ENCODE measurements at places on chromosomes 2 and 18.

DNA sequence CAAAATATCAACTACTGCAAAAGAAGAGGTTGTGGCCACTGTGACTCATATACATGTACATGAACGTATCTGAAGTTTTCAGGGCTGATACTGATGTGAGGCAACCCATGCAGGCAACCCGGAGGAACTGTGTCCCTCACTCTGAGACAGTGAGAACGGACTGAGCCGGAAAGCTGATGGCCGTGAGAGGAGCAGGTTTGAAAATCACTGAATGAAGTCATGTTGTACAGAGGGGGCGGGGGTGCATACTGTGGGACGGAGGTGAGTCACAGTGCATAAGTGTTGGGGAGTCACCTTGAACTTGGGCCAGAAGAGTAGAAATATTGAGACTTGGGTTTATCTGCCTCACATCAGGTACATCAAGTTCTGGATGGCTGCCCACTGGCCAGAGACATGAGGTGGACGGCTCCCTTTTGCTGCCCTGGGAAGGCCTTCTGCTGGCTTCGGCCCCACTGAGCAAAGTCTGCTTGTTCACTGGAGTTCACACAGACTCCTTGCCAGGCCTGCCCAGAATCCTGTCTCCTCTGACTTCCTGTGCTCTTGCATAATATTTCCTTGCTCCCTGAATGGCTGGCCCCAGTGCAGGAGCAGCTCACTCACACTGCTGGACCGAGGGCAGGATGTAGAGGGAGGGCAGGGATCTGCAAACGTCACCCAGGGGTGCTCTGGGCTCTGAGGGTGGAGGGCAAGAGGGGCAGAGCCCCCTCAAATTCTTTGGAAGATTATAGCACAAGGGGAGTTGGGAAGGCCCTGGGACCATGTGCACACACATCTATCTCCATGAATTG lies 18.1 kb downstream of the EPAS1 start:
- no peak overlapping the region for H3K4me3 ChIP-seq
- H3K27ac ChIP-seq, result no peak overlapping the region
- DNase-seq, result no peak
- no peaks in the 10 kb centered on the region for H3K27me3 ChIP-seq

- DNase-seq, result no peak
- H3K27me3 ChIP-seq, result no peaks in the 10 kb centered on the region
- no peak overlapping the region for H3K27ac ChIP-seq
- H3K4me3 ChIP-seq, result no peak overlapping the region
Observed at GRCh38 chr2:140814141-140814540, 1316.7 kb downstream of the LRP1B start.

GRCh38 chr2:225765820-225766219 lies 366.3 kb downstream of the NYAP2 start:
- H3K4me1 ChIP-seq, result no peaks in the 10 kb centered on the region
- H3K27ac ChIP-seq, result no peak overlapping the region
- DNase-seq, result no peak
- H3K27me3 ChIP-seq, result no peaks in the 10 kb centered on the region
- no peak overlapping the region for H3K4me3 ChIP-seq
- no peaks in the 10 kb centered on the region for H3K36me3 ChIP-seq

DNA sequence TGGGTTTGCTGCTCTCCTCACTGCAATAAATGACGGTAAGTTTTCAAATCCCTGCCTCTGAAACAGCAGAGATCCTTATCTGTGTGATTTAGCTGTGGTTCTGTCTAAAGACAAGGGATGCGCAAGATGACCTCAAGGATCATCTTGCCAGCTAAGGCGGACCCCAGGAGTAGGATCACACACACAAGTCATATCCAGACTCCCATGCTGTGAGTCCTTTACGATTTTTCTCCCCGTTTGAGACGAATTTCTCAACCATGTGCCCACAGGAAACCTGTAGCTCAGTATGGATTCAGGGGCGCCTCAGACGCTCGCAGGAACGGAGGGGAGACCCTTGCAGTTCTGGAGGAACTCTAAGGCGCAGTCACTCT lies 11.1 kb upstream of the DCTN1 start:
- H3K27ac ChIP-seq, result peak overlapping the region; percentile 99
- peaks cover 4% of the 10 kb centered on the region for H3K36me3 ChIP-seq
- peak overlapping the region; percentile 91 for H3K4me3 ChIP-seq

- H3K27me3 ChIP-seq, result no peaks in the 10 kb centered on the region
- no peaks in the 10 kb centered on the region for H3K36me3 ChIP-seq
Observed at GRCh38 chr2:26526589-26526988, 48.7 kb upstream of the OTOF start.

DNA sequence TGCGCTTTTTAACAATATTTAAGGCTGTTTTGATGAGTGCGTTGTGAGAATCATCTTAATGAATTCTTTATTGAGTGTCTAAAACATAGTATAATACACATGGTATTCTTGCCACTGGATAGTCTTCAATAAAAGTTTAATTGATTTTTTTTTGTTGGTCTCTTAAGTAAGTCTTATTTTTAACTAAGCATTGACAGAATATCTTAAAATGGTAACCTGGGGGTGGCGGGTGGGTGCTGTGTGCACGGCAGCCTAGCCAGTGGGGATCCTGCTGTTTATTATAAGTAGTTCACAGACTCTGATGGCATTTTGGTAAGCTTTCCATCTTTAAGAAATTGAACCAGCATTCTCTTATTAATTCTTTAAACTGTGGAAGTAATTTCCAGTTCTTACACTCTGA lies 6.0 kb downstream of the SOX11 start:
- DNase-seq, result no peak
- no peak overlapping the region for H3K27ac ChIP-seq
- no peaks in the 10 kb centered on the region for H3K36me3 ChIP-seq
- peaks cover 54% of the 10 kb centered on the region for H3K4me1 ChIP-seq

GRCh38 chr18:48609820-48610815 lies 71.3 kb downstream of the CTIF start:
- H3K27ac ChIP-seq, result no peak overlapping the region
- H3K4me3 ChIP-seq, result no peak overlapping the region
- no peaks in the 10 kb centered on the region for H3K36me3 ChIP-seq
- no peaks in the 10 kb centered on the region for H3K27me3 ChIP-seq
- H3K4me1 ChIP-seq, result no peaks in the 10 kb centered on the region

GRCh38 chr18:44637210-44638033 lies 43.3 kb upstream of the SETBP1 start:
- no peak overlapping the region for H3K27ac ChIP-seq
- H3K36me3 ChIP-seq, result no peaks in the 10 kb centered on the region
- no peak for DNase-seq
- H3K27me3 ChIP-seq, result no peaks in the 10 kb centered on the region

- H3K36me3 ChIP-seq, result peaks cover 21% of the 10 kb centered on the region
- no peak overlapping the region for H3K27ac ChIP-seq
- no peak overlapping the region for H3K4me3 ChIP-seq
- H3K27me3 ChIP-seq, result no peaks in the 10 kb centered on the region
Observed at GRCh38 chr2:105861200-105861599, 116.5 kb downstream of the NCK2 start.

DNA sequence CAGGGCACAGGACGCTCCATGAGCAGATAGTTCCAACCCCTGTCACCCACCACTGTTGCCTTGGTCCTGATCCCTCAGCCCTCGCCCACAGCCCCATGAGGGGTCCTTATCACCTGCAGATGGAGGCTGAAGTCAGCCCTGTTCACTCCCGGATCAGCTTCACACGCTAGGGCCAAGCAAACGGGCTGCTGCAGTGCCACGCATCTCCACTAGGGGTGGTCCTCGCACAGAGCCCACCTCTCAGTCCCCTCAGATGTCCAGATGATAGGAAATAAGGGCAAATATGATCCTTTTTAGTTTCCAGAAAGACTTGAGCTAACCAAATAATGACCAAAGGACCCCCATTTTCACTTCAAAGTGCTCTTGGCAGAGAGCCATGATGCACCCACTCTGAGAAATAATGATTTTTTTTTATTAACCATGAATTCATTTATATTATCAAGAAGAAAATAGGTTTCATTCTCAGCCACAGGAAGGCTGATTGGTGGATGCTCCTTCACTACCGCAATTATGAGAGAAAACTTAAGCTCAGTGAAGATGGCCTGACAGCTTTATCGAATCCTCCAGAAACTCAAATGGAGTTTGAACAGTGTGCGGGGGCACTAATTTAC lies 71.9 kb upstream of the KLHL29 start:
- DNase-seq, result peak; percentile 47
- no peak overlapping the region for H3K27ac ChIP-seq
- H3K4me3 ChIP-seq, result no peak overlapping the region
- no peaks in the 10 kb centered on the region for H3K36me3 ChIP-seq
- no peaks in the 10 kb centered on the region for H3K4me1 ChIP-seq

GRCh38 chr2:64989982-64990614 lies 899 bp downstream of the SLC1A4 start:
- H3K27me3 ChIP-seq, result no peaks in the 10 kb centered on the region
- peak overlapping the region; percentile 82 for H3K4me3 ChIP-seq
- peak overlapping the region; percentile 94 for H3K27ac ChIP-seq

GRCh38 chr2:154402213-154402612 lies 296.3 kb upstream of the KCNJ3 start:
- no peak overlapping the region for H3K4me3 ChIP-seq
- no peaks in the 10 kb centered on the region for H3K27me3 ChIP-seq
- H3K27ac ChIP-seq, result no peak overlapping the region
- no peak for DNase-seq

DNA sequence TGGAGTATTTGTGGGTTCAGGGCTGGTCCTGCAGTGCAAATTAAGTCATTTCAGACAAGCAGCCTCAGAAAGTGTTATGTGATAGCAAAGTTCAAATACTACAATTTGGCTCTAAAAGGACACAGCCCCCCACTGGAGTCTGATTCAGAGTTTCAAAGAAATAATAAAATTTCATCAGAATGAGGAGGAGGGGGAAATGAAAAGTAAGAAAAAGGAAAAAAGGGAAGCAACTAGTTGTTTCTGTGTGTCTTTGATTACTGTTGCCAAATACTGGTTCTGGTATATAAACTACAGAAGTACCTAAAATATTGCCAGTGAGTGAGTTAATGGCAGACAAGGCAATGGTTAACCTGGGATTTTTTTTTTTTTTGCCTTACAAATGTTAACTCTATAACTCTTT lies 773.9 kb downstream of the BCL11A start:
- H3K4me3 ChIP-seq, result no peak overlapping the region
- H3K27me3 ChIP-seq, result no peaks in the 10 kb centered on the region
- H3K36me3 ChIP-seq, result no peaks in the 10 kb centered on the region
- no peaks in the 10 kb centered on the region for H3K4me1 ChIP-seq
- no peak overlapping the region for H3K27ac ChIP-seq

DNA sequence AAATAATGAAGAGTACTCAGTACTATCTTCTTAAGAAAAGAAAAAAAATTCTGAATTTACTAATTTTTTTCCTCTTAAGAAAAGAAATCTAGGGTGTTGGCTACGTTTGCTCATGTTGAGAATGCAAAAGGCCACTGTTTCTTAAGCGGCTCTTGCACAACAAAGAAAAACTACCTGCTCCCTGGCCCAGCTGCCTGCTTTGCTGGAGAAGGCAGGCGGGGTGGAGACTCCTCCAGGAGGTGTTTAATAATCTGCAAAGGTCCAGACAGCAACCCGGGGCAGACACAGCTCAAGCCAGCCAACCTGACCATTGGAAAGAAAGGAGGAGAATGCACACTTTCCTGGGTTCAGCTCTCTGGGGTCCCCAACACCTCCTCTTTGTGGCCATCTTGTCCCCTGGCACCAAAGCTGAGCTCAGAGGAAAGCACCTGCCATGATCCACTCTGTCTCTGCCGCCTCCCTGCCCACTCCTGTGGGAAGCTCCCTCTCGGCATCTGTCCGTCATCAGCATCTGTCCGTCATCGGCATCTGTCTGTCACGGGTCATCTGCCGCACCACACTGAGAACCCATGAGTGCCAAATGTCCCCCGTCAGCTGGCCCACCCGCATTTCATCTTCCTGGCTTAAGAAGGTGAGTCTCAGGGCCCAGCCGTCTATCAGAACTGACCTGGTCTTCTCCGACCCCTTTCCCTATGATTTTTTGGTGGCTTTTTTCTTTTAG lies 11.9 kb downstream of the ZNF516 start:
- DNase-seq, result no peak
- H3K36me3 ChIP-seq, result no peaks in the 10 kb centered on the region
- H3K27me3 ChIP-seq, result peaks cover 2% of the 10 kb centered on the region
- H3K4me3 ChIP-seq, result no peak overlapping the region
- H3K27ac ChIP-seq, result no peak overlapping the region
- H3K4me1 ChIP-seq, result no peaks in the 10 kb centered on the region

GRCh38 chr2:45761635-45762034 lies 110.2 kb downstream of the PRKCE start:
- no peak overlapping the region for H3K27ac ChIP-seq
- no peak for DNase-seq
- no peaks in the 10 kb centered on the region for H3K36me3 ChIP-seq

- DNase-seq, result no peak
- H3K27ac ChIP-seq, result no peak overlapping the region
- no peaks in the 10 kb centered on the region for H3K36me3 ChIP-seq
- H3K4me1 ChIP-seq, result peaks cover 5% of the 10 kb centered on the region
Observed at GRCh38 chr2:12552092-12552491, 164.6 kb upstream of the TRIB2 start.

- H3K27me3 ChIP-seq, result no peaks in the 10 kb centered on the region
- no peak overlapping the region for H3K4me3 ChIP-seq
- H3K27ac ChIP-seq, result no peak overlapping the region
- no peak for DNase-seq
Observed at GRCh38 chr2:191352536-191352935, 107.3 kb downstream of the MYO1B start.

DNA sequence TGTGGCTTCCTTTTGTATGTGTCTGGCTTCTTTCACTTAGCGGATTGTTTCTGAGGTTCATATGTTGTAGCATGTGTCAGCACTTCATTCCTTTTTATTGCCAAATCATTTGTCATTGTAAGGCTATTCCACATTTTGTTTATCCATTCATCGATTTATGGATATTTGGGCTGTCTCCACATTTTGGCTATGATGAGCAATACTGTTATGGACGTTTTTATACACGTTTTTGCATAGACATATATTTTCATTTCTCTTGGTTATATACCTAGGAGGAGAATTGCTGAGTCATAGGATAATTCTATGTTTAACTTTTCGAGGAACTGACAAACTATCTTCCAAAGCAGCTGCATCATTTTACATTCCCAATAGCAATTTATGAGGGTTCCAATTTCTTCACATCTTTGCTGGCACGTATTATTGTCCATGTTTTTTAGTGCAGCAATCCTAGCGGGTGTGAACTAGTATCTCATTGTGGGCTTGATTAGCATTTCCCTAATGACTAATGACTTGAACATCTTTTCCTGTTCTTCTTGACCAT lies 48.1 kb upstream of the TBC1D8 start:
- no peak overlapping the region for H3K27ac ChIP-seq
- no peak overlapping the region for H3K4me3 ChIP-seq
- DNase-seq, result no peak
- no peaks in the 10 kb centered on the region for H3K36me3 ChIP-seq
- H3K4me1 ChIP-seq, result no peaks in the 10 kb centered on the region
- H3K27me3 ChIP-seq, result no peaks in the 10 kb centered on the region

GRCh38 chr2:100301881-100302584 lies 20.3 kb downstream of the LONRF2 start:
- no peaks in the 10 kb centered on the region for H3K4me1 ChIP-seq
- H3K36me3 ChIP-seq, result no peaks in the 10 kb centered on the region
- no peaks in the 10 kb centered on the region for H3K27me3 ChIP-seq
- no peak for DNase-seq
- H3K27ac ChIP-seq, result no peak overlapping the region
- no peak overlapping the region for H3K4me3 ChIP-seq
